ENCODE measurements at places on chromosomes 13 and 19.

- DNase-seq, result no peak
Observed at GRCh38 chr13:77584106-77584505, 48.6 kb downstream of the SCEL start.

GRCh38 chr13:50420718-50421472, 405.7 kb downstream of the KCNRG start:
- no peak for DNase-seq

DNA sequence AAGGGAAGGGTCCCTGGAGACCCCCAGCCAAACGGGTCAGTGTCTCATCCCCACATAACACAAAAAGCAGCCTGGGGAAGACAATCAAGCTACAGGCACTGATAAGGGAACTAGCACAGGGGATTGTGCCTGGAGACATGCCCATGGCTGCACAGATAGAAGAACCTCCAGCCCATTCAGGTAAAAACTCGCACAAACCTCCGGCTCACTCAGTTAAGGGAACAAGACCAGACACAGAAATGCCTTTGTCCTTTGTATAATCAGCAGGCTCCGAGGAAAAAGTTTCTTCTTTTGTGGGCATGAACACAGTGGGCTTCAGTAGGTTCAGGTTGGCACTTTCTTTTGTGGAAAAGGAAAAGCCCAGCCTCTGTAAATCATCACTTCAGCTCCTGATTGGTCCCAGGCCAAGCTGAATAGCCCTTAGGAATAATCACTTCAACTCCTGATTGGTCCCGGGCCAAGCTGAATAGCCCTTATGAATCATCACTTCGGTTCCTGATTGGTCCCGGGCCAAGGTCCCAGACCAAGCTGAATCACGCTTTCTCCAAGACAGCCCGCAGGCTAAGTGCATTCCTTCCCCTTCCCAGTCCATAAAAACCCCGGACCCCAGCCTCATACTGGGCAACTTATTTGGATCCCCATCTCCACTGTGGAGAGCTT, 5.0 kb upstream of the ZNF230 start:
- DNase-seq, result no peak

DNA sequence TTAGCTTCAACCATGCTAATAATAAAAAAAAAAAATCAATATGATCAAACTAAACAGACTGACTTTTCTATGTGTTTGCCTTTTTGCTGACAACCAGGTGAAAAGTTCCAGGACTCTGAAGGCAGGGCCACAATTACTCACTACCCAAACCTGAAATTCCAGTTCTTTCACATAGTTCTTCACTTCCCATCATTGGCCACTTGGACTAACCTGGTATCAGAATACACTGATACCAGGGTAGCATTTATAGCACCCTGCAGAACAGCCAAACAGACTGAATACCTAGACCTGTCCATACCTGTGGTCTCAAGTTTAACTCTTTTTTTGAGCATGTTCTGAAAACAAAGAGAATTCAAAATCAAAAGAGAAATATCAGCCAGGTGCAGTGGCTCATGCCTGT, 25.1 kb downstream of the ELF1 start:
- no peak for DNase-seq

GRCh38 chr13:73952648-73953047, 181.6 kb downstream of the KLF12 start:
- DNase-seq, result no peak

DNA sequence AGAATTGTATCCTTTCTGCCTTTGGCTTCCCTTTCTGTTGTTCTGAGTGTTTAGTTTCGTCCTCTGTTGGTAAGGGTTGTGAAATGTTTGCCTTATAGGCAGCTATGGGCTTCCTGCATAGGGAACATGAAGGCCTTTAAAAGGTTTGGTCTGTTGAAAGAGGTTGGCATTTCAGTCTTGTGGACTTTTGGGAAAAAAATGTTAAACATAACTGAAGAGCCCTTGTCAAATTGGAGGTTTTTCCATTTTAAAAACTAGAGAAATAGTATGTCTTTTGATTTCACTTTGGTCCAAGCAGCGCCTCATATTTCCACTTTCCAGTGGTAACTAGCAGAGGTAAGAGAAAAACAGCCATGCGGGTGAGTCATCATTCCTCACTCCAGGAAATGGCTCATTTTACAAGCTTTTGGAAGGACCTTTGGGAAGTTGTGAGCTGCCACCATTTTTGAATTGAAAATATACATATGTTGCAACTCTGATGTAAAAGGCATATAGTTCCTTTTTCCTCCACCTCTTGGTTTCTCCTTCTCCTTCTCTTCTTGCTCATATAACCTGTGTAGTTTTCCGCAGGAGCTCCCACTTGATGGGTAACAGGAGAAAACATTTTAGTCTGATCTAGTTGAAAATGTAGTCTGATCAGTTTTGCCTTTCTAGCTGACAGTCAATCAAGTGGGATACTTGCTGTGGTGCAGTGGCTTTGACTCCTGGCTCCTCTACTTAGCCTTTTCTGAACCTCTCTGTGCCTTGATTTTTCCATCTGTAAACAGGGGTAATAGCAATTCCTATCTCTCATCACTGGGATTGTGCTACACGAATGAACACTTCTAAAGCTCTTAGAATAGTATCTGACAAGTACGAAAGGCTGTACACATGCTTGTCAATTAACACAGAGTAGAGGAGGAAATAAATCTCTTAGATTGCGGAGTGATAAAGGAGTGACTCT, 23.0 kb downstream of the GPC6 start:
- no peak for DNase-seq

Data from stimulated activated CD4-positive, alpha-beta T cell treated with anti-CD3 and anti-CD28 coated beads, Interleukin-2, amount 100 ng/mL, for 24 hours (primary cell).